ENCODE measurements at places on chromosomes 3 and 15.
A peak's percentile ranks its signal among the peaks of the same experiment; 100 is the strongest.

DNA sequence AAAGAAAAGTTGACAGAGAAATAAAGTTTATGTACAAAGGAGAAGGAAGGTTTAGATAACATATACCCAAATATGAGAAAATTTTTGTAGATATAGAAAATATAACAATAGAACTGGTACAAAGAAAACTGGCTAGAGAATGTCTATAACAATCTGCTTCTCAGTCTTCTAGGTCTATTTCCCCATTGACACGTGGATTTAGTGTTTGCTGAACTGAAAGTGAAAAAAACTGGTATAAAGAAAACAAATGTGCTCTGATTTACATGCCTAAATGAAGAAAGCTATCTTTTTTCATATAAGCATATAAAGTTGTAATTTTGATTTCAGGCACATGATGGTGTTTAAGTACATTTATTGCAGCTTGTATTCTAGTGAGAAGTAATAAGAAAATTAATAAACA is 9.8 kb downstream of the KCNMB2 start:
- DNase-seq = no peak

- DNase-seq = no peak
Measured at GRCh38 chr15:85595804-85596536, 198.8 kb downstream of the KLHL25 start.

DNA sequence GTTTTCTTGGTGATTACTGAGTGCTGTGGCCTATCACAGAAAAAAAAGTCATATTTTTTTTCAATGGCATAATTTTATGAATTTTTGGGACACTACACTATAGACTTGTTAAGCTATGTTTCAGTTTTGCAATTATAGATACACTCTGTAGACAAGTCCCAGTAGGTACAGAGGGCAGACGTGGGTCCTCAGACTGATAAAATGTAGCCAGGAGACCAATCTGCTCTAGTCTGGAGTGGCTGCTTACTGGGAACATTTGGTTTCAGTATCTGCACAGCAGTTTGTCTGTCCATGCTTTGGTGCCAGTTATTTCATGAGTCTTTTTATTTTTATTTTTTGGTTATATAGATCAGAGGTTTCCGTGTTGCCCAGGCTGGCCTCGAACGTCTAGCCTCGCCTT is 313.4 kb upstream of the LRRFIP2 start:
- no peak for DNase-seq

DNA sequence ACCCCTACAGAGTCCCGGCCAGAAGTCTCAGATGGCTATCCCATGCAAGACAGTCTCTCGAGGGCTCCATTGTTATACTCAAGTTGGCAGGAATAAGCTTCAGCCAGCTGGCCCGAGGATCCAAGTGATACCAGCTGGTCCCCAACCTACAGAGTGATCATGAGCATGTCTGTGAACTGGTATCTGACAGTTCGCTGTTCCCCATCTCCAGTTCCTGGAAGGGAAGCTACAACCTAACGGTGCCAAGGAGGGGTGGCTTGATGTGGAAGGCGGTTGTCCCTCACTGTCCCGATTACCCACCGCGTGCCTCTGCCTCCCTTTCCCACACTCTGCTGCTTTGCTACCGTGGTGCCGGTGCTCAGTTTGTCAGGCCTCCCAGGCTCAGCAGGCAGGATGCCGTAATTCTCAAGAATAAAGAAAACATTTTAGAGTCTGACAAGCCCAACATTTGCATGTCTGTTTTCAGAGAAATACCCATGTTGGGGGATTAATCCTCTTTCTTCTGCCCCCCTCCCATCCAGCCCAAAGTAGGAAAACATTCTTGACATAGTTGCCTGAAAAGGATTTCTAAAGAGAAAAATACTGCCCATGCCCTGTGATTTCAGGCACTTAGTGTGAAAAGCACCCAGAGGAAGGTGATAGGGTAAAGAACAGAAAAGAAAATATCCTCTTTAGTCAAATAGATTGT is 49.4 kb upstream of the HES1 start:
- DNase-seq = no peak

- no peak for DNase-seq
Measured at GRCh38 chr3:167668651-167669050, 14.9 kb upstream of the WDR49 start.

- DNase-seq = peak; percentile 36
Measured at GRCh38 chr3:131082871-131083863, 56.5 kb downstream of the NEK11 start.

Data from fibroblast of gingiva (primary cell).